Mammary epithelial cell (primary cell): ENCODE measurements at places on chromosomes 2 and 18.

- DNase-seq, result no peak
Measured at GRCh38 chr2:162038725-162039124, 35.3 kb downstream of the DPP4 start.

DNA sequence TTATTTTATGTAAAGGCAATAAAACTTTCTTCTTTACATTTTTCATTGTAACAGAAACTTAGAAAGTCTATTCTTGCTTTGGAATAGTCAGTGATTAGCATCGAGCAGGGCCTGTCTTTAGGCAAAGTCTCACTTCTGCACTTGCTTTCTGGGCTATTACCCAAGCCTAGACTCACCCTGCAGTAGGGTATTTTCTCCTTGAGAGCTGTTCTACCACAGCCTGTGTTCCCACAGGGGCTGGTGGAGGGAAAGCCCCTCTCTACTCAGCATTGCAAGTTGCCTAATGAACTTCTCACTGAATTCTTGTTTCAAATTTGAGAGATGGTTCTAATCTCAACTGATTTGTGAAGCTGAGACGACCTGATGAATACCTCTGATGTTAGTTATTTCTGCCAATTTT lies 111.7 kb upstream of the KLHL14 start:
- no peak for DNase-seq

DNA sequence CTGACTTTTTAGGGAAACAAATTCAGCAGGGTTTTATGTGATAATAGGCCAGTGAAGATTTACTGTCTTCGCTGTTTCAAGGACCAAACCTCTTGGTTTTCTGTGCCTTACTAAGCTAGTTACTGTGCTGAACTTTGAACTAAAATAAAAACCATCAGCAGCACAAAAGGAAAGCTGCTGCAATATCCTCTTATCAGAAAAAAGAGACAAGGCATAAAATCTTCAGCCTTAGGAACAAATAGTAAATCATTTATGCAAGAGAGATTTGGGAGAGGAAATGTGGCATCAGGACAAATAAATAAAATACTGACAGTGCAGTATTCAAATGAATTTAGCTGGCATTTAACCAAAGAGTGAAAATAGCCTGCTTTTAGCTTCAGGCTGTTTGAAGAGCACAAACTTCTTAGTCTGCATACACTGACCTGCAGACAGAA lies 64.1 kb upstream of the EHBP1 start:
- DNase-seq, result no peak

DNA sequence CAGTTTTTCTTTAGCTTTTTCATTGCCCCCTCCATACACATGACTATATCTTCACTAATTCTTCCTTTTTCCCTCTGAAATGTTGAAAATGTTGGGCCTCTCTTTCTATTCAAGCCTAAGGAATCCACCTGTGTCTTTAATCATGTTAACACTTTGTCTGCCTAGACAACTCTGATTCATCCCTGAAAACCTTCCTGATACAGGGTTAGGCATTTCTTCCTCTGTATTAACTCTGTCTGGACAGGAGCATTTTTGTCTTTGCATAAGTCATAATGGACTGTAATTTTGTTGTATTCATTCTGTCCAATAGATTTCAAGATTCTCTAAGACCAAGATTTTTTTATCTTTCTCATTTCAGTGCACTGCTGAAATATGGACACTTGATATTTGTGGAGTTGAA lies 297.3 kb downstream of the IKZF2 start:
- DNase-seq, result peak; percentile 53

DNA sequence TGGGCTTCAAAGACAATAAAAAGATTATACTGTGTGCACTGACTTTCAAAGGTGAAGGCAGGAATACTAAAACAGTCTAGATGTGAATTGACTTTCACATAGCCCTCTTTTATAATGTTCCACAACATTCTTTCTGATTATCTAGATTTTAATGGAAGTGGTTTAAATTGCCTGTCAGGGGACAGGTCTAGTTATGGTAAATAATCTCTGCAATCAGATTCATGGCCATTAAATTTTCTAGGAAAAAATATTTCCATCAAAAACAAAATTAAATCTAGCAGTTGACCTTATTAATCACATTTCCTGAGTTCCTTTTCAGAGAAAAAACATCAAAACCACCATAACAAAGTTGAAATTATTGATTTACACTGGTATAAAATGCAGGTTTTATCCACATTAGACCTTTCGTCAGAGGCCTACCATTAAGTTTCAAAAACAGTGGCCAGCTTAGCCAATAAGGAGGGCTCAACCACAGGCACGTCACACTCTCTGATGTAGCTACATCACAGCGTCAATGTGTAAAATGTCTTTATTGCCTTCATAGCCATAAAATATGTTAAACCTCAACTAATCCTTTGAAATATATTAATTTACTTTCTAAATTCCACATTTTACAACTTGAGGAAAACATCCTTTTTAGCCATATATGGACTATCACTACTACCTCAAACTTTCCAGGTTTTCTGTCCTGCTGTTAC lies 79.4 kb downstream of the NOL10 start:
- no peak for DNase-seq

DNA sequence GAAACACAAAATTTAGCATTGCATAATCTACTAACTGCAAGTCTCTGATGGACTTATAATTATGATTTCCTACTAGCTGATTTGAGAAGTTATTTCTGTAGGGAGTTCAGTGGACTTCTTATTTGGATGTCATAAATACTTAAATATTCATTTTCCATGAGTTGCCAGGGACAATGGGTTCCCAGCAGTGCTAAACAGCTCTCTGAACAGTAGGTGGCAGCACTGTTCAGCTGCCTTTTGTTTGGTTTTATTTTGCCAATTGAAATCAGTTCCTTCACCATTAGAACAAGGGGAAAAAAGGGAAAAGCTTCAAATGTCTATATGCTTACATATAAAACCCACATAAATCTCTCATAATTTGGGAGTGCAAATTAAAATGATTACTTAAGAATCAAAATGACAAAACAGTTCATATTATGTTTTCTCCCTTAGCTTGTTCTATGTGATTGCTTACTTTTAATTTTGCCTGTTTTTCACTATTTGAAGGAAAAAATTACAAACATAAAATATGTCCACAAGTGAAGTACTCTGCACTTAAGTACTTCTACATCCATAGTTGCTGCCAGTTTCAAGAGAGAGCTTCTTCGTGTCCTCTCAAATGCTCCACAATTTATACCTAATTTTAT lies 898.9 kb downstream of the CPS1 start:
- DNase-seq, result peak; percentile 24

GRCh38 chr2:10406491-10407188 lies 41.5 kb downstream of the ODC1 start:
- DNase-seq, result no peak

- peak; percentile 30 for DNase-seq
Measured at GRCh38 chr2:40256649-40257048, 195.2 kb downstream of the SLC8A1 start.

DNA sequence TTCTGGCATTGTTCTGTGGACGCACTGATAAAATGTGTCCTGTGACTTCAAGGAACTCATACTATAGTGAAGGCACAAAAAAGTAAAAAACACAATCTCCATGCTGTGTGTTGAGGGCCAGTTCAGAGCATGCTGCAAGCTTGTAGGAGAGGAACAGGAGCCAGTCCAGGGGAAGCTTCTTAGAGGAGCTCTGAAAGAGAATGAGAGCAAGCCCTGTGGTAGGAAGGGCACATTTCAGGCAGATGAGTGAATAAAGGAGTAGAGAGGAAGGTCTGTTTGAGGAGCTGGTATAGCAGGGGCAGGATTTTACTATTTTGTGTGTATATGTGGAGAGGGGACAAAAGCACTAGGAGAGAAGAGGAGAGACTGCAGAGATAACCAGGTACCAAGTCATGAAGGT lies 478.3 kb downstream of the ZEB2 start:
- DNase-seq, result no peak

DNA sequence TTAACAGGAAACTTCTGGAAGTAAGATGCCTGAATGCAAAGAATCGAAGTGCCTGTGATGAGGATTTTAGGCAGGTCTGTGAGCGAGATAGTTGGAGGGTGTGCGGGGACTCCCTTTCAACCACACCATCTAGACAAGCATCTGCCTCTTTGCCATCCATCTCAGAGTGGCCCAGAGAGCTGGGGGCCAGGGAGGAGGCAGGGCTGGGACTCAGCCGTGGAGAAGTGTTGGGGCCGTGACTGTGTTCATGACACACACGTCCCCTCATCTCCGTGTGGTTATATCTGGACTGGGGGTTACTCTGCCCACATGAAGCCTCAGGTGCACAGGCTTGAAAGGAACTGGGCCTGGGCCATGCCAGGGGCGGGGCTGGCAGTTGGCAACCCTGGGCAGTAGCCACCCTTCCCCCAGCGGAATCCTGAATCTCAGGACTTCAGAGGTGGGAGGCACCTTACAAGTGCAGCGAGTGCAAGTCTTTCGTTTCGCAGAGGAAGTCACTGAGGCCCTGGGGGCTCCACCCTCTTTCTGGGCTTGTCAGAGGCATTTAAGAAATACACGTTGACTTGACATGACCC lies 112.5 kb downstream of the SLC4A3 start:
- no peak for DNase-seq

DNA sequence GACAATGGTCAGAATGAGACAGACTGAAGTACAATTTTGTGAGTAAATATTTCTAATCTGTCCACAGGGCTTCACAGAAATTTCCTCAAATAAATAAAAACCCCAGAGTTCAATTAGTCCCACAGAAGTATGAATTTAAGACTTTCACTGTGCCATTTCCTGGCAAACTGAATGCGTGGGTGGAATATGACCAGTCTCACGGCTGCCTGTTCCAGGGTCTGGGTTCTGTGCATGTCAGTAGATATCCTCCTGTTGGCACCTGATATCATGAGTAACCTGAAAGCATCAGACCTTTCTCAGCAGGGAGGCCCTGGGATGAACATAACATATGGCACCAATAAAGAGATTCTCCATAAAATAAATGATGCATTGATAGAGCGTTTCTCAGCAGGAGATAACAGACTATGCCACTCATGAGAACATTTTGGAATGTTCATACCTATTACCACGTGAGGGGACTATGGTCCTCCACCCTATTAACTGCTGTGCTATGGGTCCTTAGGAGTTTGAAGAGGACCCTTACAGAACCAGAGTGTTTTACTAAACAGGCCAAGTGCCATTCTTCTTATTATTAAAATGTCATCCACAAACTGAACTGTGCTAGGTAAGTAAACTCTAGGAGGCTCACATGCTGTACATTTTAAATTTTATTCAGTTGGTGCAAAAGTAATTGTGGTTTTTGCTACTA lies 10.6 kb upstream of the MALL start:
- DNase-seq, result peak; percentile 68

- peak; percentile 31 for DNase-seq
Measured at GRCh38 chr2:27407798-27408491, 1.4 kb downstream of the PPM1G start.

DNA sequence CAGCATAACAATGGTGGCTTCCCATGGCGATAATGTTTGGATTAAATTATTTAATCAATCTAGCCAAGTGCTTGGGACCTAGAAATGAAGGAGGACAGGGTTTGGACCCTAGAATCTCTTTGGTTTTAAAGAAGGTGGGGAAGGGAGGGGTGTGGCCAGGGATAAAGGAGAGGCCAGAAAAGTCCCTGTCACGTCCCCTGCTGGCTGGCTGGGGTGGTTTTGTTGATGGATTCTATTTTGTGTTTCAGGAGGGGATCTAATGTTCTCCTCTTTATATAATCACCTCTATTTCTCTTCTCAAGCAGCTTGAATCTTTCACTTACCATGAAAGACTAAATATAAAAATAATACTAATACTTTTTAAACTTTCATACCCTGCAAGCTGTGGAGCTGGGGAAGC lies 52.6 kb upstream of the GALR1 start:
- DNase-seq, result no peak

GRCh38 chr2:171297956-171298355 lies 135.8 kb downstream of the METTL8 start:
- DNase-seq, result peak; percentile 20
